ENCODE measurements at places on chromosomes 4 and X. TPM values are rescaled to one million over a fixed set of nuclear protein-coding genes. Genes with fewer than 3 reads are reported as not detected.

DNA sequence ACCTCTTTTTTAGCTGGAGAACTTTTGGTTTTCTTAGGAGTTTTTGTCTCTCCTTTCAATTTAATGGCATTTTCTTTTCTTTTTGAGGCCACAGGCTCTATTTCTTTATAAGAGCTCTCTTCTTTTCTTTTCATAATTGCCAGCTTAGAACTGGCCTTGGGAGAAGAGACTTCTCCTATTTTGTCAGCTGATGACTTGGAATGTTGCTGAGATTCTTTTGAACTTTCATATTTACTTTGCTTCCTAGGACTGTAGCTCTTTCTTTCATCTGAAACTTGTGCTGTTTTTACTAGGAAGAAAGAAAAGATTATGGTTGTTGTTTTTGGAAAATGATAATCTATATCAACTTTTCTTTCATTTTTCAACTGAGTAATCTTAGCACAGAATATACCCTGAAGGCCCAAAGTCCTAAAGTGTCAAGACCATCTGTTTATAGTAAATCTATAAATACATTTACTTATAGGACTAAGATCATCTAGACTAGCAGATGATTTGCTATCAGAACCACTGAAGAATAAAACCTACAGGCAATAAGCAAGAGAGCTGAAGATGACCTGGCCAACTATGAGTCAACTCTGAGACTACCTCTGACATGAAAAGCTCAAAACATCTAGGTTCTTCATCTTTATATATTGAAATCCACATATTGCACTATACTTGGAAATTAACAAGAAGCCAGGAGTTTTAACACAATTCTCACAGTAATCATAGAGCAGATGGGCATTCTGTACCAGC is 45.6 kb downstream of the RFC1 start:
- no peak for DNase-seq

DNA sequence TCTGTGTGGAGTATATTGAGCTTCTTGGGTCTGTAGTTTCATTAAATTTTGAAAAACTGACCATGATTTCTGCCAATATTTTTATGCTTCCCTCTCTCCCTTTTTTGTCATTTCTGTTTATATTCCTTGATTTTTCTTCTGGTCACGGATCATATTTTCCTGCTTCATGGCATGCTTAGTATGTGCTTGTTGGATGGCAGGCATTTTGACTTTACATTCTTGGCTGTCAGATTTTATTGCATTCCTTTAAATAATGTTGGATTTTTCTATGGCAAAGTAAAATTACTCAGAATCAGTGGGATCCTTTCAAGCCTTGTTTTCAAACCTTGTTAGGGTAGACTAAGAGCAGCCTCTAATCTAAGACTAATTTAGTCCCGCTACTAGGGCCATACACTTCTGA is 531.8 kb downstream of the IL15 start:
- no peak for DNase-seq

DNA sequence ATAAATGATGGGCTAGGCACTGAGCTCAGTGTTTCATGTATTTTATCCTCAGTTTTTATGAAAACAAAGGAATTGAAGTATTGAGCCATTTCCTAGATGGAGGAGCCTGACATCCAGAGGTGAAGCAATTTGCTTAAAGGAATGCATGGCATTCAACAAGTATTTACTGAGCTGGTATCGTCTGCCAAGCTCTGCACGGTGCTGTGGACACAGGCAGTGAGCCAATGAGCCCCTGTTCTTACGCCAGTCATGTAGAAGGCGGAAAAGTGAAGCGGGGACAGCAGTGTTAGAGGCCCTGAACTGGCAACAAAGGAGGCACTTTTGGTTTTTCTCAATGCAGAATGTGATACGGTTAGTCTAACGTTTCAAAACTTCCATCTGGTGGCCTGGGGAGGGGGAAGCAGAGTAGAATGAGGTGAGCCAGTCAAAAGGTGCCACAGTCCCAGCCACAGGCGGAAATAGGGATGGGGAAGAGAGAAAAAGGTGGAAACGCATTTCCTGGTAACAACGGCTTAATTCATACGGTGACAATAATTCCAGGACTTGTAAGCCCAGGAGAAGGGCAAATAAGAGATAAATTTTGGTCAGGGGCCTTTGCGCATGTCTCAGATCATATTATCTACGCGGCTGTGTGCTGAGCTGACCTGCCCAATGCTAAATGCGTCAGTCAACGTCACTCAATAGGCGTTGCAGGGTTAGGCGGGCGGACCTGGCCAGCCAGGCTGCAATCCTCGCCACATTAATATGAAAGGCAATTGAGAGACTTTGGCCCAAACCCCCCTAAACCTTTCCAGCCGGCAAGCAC is 133.9 kb downstream of the AFAP1 start:
- DNase-seq: peak; percentile 65

NPNT gene
- total RNA-seq: 2.9 TPM
